ENCODE measurements at places on chromosomes 6 and 20.

- no peak for DNase-seq
Measured at GRCh38 chr6:106609699-106610098, 19.6 kb downstream of the RTN4IP1 start.

DNA sequence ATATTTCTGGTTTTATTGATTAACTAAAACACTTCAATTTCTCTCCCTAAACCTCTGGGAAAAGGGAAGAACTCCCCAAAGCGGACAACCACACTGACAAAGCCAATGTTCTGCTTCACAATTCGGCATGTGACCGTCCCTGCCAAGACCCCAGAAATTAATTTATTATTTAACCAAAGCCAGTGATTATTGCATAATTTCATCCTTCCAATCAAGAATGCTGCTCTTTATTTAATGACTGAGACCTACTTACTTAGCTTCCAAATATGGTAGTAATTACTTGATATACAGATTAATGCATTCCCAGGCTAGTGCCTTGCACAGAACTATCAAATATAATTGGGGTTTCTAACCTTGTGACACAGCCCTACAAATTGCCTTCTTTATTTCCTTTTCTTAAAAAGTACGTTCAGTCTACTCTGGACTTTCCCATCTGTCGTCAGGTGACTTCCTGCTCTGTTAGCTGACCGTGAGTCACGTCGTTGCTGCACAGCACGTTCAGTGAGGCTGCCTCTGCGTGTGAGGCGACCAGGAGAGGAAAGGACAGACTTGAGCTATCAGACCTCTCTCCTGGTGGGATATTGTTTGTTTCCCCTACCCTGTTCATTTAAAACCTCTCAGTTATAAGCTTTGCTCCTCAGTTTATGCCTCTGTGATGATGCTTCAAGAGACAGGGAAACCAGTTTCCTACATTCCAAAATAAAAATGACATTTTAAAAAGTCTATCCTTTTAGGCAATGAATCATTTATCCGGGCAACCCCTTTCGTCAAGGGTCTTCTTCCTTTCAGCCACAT, 55.7 kb upstream of the TNFAIP3 start:
- DNase-seq, result no peak

DNA sequence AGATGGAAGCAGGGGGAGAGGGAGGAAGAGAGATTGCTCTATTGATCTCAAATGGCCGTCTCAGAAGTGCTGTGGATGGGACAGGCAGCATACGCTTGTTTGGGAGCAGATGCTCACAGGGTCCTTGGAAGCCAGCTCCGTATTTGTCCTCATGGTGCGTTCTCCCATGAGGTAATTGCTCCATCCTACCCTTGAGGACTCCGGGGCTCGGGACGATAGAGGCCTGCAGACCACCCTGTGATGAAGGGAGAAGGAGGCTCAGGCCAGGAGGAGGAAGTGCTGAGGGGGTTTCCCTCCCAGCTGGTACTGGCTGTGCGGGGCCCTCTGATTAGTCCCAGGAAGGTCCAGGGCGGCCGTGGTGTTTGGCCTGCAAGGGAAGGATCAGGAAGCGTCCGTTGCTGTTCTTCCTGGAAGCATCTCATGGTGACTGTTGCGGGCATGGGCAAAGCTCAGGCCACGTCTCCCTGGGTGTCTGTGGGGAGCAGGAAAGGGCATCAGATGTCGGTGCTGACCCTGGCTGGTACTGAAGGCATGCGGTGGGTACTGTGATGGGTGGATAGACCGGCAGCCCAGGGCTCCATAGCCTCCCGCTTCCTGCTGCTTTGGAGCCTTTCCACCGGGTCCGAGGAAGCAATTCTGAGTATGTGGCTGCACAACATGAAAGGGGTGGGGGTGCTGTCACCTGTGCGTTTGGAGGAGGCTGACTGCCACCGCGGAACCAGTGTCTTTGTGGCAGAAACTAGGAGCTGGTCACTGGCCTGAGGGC, 158.3 kb downstream of the SYCP2 start:
- peak; percentile 41 for DNase-seq

DNA sequence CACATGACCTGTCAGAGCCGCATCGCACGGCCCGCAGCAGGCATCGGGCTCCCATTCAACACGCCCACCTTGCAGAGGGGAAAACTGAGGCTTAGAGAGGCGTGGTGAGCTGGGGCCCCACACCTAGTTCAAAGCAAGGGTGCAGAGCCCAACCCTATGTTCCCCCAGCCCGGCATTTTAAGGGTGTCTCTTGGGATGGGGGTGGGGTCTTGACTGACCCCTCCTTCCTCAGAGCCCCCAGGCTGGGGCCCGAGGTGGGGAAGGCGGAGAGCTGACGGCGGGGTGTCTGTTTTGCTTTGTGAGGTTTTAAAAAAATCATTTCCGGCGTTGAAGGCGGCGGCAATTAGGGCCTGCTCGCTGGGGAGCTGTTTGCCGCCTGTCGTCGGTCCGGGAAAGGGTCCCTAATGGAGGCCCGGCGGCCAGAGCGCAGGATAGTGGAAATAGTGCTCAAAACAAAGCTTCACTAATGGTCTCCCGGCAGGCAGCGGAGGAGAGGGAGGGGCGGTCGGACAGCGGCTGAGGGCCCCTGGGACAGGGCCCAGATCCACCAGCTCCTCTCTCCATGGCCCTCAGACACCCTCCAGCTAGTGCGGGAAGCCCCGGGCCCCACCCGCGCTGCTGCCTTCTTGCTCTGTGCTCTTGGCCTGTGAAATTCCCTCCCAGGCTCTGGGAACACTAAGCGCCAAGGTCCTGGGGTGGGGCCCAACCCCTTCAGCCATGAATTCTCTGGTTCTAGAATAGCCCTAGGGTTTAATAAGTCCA, 11.9 kb downstream of the VSTM2L start:
- DNase-seq, result peak; percentile 94

GRCh38 chr6:9204171-9204570, 768.8 kb upstream of the SLC35B3 start:
- DNase-seq, result no peak

- no peak for DNase-seq
Measured at GRCh38 chr6:80404889-80405288, 298.4 kb downstream of the BCKDHB start.

DNA sequence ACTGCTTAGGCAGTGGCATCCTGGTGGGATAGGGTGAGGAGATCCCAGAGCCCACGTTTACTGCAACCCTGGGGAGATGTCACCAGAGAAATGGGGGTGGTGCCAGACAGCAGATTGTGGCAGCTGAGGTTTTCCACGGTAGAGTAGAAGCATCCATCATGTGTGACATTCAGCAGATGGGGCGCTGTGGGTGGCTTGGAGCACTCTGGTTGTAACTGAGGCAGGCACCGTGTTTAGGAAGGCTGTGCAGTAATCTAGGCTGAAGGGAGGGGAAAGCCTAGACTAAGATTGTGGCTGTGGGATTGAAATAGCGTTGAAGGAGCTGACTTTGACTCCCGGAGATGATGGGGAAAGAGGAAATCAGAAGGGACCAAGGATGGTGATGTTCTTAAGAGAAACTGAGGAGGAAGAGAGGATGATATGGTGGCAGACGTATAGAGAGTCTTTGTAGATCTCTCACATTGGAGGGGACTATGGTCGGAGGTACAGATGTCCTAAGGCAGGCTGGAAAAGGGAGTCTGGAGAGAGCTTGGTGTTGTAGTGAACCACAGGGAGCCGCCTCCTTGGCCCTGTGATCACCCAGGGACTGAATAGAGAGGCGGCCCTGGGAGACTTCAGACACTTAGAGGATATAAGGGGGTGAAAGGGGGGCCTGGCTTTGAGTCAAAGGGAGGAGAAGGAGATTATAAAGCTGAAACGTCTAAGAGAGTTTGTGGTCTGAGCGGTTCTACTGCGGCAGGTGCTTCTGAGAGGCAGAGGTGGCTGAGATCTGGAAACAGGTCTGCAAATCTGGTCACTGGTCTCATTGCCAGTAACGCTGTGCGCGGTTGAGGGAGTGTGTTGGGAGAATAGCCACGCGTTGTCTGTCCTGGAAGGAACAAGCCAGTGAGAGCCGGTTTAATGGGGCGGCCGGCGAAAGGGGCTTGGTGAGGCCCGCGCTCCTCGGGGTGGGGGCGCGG, 792 bp upstream of the MICA start:
- DNase-seq, result no peak

Data from H7 (cell line).